Fibroblast of skin of right quadriceps (primary cell): ENCODE measurements at places on chromosomes 7 and 10.

DNA sequence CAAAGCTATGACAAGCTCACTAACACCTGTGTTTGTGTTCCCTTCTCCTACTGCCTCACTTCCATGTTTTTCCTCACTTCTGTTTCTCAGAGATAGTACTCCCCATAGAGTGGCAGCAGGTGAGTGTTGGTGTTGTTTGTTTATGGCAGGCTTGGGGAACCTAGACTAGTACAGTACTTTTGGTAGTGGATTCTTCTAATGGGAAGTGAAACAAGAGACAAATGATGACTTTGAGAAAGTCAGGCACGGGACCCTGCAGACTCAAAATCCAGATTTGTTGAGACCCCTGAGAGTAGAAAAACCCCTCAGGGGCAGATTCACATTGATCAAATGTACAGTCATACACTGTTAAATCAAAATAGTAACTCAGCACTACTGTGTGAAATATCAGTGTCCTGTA, 6.4 kb upstream of the CFAP69 start:
- no peak for DNase-seq

DNA sequence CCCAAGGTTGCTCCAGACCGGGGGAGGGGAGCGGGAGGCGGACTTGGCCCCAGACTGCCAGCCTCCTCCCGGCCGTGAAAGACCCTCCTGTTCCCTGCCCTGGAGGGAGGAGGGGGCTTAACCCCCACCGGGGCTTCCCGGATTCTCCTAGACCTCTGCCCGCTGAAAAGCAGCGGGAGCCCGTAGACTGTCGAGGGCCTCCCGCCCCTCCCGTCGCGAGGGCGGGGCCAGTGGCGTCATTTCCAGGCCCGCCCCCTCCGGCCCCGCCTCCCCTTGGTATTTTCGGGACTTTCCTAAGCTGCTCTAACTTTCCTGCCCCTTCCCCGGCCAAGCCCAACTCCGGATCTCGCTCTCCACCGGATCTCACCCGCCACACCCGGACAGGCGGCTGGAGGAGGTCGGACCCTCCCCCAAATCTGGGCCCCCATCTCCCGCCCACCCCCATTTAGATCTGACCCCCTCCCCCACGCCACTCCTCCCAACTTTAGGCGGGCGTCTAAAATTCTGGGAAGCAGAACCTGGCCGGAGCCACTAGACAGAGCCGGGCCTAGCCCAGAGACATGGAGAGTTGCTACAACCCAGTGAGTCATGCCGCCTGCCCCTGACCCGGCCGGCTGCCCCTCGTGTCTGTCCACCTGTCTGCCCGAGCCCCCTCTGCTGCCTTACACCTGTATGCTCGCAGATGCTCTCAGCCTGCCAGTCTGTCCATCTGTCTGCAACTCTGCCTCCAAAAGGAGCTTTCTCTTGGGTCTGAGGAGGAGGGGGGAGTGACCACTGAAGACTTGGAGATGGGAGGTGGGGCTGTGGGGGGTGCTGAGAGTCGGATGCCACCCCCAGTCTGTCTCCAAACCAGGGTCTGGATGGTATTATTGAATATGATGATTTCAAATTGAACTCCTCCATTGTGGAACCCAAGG, at the start of gene NFKB2:
Gene NFKB2 (plus strand): TSS at position 306 of the 917 bp plus-strand sequence. CDS start 255 bp downstream, at position 561.
- peak; percentile 80 for DNase-seq

DNA sequence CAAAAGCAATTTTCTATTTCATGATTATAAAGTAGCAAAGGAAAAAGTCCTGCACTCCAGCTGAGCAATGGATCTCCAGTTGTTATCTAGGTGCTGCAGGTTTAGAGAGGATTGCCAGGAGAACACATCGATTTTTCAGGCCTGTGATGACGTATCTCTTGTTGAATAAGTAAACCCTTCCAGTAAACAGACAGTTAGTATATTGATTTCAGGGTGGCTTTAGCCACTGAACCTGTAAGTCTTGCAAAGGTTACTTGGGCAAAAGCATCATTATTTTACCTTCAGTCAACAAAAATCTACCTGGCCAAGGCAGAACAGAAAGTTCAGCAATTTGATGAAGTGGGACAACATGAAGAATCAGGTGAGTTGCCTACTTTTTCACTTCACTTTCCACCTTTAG, 12.3 kb downstream of the EGFR start:
- DNase-seq: no peak

DNA sequence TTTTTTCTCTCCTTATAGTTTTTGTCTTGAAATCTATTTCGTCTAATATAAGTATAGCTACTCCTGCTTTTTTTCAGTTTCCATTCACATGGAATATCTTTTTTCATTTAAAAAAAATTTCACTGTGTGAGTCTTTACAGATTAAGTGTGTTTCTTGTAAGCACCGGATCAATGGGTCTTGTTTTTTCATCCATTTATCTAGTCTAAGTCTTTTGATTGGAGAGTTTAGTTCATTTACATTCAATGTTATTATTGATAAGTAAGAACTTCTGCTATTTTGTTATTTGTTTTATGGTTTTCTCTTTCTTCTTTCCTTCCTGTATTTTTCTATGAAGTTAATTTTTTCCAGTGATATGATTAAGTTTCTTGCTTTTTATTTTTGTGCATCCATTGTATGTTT, 216.7 kb upstream of the CNTNAP2 start:
- DNase-seq: no peak

- no peak for DNase-seq
Observed at GRCh38 chr7:42479452-42479815, 242.4 kb upstream of the GLI3 start.

GRCh38 chr10:94105226-94105625, 111.5 kb downstream of the PLCE1 start:
- DNase-seq: no peak

- no peak for DNase-seq
Observed at GRCh38 chr10:49664006-49664841, 15.2 kb upstream of the C10orf53 start.

GRCh38 chr7:151517601-151518104, 2.0 kb downstream of the RHEB start:
- DNase-seq: no peak

- no peak for DNase-seq
Observed at GRCh38 chr10:28903063-28903462, 225.7 kb downstream of the BAMBI start.

- no peak for DNase-seq
Observed at GRCh38 chr10:69850440-69850839, 48.7 kb downstream of the COL13A1 start.

DNA sequence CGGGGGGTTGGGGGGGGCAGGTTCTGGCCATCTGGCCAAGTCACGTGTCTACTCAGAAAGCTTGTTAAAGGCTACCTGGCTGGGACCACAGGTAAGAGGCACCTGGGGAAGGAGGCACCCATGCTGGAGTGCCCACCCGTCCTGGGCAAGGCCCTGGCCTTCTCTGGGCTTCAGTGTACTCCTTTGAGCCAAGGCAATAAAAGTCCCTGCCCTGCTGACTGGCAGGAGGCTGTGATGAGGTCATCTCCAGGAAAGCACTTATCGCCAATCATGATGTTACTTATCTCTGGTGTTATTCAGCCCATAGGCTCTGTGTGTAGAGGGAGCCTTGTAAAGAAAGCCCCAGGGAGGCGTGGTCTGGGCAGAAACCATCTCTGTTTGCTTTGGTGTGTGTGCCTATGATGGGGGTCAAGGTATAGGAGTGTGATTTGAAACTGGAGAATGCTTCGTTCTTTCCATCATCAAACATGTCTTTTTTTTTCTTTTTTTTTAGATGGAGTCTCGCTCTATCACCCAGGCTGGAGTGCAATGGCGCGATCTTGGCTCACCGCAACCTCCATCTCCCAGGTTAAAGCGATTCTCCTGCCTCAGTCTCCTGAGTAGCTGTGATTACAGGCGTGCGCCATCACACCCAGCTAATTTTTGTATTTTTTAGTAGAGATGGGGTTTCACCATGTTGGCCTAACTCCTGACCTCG, 2.5 kb upstream of the CLDN4 start:
- peak; percentile 38 for DNase-seq

- no peak for DNase-seq
Observed at GRCh38 chr10:31341552-31341951, 22.5 kb downstream of the ZEB1 start.

DNA sequence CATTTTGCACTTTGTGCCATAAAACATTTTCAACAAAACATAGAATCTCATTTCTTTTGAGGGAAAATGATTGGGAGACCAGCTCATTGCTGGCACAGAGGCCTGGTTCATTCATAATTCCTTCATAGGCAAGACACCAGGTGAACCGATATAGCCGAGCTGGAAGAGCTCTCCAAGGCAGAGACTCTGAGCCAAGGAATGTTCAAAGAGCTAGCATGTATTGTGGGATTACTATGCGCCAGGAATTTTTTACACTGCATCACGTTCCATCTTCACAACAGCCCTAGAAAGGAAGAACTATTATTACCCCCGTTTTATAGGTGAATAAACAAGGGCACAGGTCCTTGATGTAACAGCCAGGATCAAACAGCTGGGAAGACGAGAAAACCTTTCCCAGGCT, 2.1 kb upstream of the IL6 start:
- DNase-seq: no peak

DNA sequence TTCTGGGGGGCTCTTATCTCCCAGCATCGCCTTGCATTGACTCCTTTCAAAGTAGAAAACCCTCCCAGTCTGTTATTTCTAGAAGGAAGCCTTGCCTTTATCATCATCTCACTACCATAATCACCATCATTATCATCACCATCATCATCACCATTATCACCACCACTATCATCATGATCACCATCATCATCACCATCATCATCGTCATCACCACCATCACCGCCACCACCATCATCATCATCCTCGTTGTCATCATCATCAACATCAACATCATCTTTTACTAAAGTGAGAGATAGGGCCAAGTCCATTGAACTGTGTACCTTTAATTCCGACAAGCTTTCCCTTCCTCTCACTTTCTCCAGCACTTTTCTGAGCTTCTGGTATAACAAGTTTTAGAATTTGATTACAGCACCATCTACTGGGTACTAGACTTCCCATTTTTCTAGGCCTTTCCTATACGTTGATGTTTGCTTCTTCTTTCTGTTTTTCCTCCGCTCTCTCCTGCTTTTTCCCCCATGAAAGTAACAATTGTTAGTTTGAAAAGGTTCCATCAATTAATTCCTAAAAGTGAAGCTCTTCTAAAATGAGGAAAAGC, 226.4 kb downstream of the BUB3 start:
- peak; percentile 6 for DNase-seq

- no peak for DNase-seq
Observed at GRCh38 chr10:44966816-44967509, 7.4 kb downstream of the RASSF4 start.

- no peak for DNase-seq
Observed at GRCh38 chr7:101094376-101094775, 9.1 kb downstream of the TRIM56 start.

- no peak for DNase-seq
Observed at GRCh38 chr10:98257198-98257597, 10.8 kb downstream of the LOXL4 start.
